ENCODE measurements at places on chromosomes 5 and 9.

- DNase-seq: no peak
Measured at GRCh38 chr5:119742311-119742710, 113.0 kb downstream of the FAM170A start.

- DNase-seq: no peak
Measured at GRCh38 chr9:99666571-99666970, 155.1 kb upstream of the NR4A3 start.

DNA sequence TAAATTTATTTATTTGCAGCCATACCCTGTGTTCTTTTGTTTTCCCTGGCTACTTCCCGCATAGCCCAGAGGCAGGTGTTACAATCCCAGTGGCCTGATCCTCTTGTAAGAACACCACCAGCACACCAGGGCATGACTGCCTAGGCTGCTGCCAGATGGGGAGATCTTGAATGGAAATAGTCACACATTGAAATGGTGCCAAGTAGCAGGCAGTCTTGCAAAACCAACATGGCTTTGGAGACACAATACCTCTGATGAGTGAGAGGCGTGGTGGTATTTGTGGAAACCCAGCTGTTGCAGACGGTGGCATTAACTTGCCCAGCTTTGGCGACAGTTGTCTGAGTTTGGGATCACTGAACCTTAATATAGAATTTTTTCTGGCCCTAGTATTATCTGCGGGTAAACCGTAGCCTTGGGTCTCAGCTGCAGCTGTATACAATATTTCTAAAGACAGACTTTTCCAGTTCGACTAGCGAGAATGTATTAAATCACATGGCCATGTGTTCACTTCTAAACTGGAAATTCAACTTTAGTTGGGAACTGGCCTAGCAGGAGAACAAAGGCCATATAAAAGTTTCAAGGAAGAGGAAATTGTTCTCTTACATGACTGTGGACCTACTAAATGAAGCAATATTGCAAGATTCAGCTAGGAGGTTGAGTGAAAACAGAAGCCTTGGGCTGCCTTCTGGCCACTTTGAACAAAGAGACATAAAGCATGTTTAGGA lies 277.0 kb downstream of the SMARCA2 start:
- DNase-seq: no peak

GRCh38 chr9:27353166-27353473 lies 56.2 kb upstream of the EQTN start:
- DNase-seq: no peak

- peak; percentile 72 for DNase-seq
Measured at GRCh38 chr9:134768709-134769351, 111.8 kb upstream of the FCN2 start.

GRCh38 chr5:125411071-125411743 lies 664.8 kb upstream of the ZNF608 start:
- no peak for DNase-seq

DNA sequence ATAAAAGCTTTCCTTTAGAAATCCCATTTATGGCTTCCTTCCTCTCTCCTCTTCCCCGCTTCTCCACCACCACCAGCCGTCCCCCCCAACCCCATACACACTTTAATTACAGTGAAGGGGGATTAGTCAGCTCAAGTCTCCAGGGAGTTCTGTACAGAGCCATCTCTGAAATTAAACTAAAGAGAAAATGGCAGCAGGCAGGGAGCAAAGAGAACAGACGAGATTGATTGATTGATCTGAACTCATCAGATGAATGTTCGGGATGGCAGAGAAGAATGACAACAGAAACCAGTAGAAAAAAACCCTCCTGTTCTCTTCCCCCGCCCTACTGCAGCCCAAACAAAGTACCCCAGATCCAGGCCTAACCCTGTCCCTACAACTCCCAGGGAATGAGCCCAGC lies 241.7 kb upstream of the PANK3 start:
- no peak for DNase-seq

GRCh38 chr5:142841511-142842265 lies 71.5 kb downstream of the ARHGAP26 start:
- DNase-seq: peak; percentile 86

DNA sequence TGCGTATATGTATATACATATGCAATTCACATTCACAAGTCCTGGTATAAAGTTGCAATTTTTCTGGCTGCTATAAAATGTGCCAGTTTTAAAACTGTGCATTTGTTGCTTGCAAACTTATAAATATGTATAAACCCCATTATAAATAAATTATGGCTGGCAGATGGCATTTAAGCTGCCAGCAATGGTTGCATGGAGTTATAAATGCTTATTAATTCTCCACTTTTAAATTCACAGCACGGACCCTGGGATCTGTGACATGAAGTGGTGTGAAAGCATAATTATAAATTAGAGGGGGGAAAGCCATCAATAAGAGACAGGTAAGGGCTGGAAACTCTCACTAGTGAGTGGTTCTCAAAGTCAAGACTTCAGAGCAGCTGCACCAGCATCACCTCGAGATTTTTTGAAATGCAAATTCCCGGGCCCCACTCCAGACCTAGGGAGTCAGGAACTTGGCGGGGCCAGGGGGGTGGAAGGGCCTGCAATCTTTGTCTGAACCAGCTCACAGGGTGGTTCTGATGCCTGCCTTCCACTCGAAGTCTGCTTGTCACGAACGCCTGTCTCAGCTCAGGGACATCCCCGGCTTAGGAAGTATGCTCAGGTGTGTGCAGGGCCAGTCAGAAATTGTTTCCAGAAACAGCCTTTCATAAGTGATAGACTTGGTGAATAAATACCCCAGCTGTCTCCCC lies 16.9 kb downstream of the S1PR3 start:
- DNase-seq: no peak

GRCh38 chr5:148932355-148932935 lies 106.0 kb downstream of the ADRB2 start:
- DNase-seq: no peak

GRCh38 chr5:53962306-53962705 lies 348.1 kb downstream of the ARL15 start:
- DNase-seq: no peak

GRCh38 chr5:112346411-112347044 lies 72.5 kb downstream of the EPB41L4A start:
- no peak for DNase-seq

DNA sequence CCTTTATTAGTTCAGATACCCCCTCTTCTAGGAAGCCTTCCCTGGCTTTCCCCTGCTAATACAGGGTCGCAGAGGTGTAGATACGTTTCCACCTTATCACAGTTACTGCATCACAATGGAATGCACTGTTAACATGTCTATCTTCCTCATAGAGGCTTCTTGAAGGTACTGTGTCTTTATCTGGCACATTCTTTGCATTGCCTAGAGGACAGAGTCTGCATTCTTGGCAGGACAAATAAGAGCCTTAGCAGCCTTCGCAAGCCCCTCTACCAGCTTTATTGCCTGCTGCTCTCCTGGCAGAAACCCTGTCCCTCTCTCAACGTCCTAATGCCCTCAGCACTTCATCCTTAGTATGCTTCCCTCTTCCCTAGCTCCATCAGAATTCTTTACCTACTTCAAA lies 31.6 kb downstream of the SLC1A3 start:
- no peak for DNase-seq

GRCh38 chr5:6188976-6189375 lies 189.4 kb downstream of the MED10 start:
- peak; percentile 49 for DNase-seq

GRCh38 chr5:122391621-122392020 lies 79.6 kb downstream of the SNCAIP start:
- no peak for DNase-seq

- no peak for DNase-seq
Measured at GRCh38 chr9:82581935-82582334, 481.0 kb downstream of the RASEF start.

- DNase-seq: no peak
Measured at GRCh38 chr9:136090768-136091581, 4.1 kb downstream of the NACC2 start.

DNA sequence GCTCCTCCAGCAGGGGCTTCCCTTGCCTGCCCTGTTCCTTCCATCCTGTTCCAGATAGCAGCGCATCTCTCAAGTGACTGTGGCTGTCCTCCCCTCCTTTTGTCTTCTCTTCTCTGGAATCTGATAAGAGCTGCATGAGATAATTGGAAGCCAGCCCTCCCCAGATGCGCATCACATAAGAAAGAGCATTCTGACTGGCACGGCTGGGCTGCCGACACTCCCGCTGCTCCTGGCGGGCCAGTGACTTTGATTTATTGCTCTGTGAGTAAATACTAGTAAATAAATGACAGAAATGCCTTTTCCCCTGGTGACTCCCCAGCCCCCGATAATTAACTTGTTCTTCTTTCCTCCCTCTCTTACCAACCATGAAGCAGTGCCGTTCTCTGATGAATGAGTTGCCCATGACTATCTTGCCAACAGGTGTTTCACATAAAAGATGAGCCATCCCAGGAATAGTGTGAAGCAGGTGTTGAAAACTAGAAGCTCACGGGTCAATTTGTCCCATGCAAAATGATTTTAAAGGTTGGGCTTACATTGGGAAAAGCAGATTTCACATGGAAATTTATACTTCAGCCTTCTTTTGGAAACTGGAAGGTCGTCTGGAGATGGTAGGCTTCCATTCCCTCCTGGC lies 212.3 kb downstream of the ERCC6L2 start:
- DNase-seq: no peak

DNA sequence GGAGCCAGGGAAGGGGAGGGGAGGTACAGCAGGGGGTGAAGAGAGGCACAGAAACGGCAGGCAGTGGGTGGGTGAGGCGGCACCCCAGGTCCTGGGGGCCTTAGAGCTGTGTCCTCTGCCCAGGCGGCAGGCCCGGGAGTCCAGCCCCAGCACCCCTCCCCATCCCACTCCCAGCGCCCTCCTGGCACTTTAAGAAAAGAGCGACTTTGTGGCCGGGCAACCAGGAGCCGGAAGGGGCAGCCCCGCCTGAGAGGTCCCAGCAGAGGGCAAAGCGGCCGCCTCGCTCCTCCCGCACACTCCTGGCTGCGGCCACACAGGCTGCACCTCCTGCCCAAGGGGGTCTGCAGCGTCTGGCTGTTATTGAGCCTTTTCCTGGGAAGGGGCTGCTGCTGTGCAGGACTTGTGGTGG lies 42.6 kb downstream of the NACC2 start:
- DNase-seq: no peak

DNA sequence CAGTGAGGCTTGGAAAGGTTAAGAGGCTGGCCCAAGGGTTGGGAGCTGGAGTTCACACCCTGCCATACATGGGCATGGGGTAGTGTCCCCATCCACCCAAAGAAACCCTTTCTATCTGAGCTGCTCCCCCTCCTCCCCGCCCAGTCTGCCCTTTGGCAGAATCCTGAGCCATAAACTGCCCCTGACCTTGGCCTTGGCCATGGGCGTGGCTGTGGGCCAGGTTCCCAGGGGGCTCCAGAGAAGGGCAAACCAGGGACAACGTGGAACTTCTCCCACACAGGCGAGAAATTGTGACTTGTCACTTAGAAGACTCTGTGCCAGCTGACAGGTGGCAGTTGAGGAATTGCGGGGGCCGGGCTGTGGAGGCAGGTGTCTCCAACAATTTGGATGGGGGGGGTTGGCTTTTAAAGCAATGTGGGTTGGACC lies 4.8 kb downstream of the FAM78A start:
- DNase-seq: no peak

GRCh38 chr5:150690760-150691159 lies 10.1 kb downstream of the RBM22 start:
- no peak for DNase-seq

- DNase-seq: no peak
Measured at GRCh38 chr9:6098431-6098830, 83.0 kb upstream of the RANBP6 start.

GRCh38 chr9:133161547-133161950 lies 2.2 kb downstream of the GBGT1 start:
- no peak for DNase-seq

- peak; percentile 72 for DNase-seq
Measured at GRCh38 chr5:172503925-172504700, 49.8 kb upstream of the SH3PXD2B start.

GRCh38 chr5:151406322-151406947 lies 41.0 kb upstream of the SLC36A1 start:
- no peak for DNase-seq

- no peak for DNase-seq
Measured at GRCh38 chr5:157271740-157272271, 5.9 kb downstream of the CYFIP2 start.

GRCh38 chr9:127873886-127874285 lies 3.6 kb downstream of the AK1 start:
- DNase-seq: peak; percentile 88

- no peak for DNase-seq
Measured at GRCh38 chr5:138258704-138259292, 15.6 kb downstream of the GFRA3 start.

DNA sequence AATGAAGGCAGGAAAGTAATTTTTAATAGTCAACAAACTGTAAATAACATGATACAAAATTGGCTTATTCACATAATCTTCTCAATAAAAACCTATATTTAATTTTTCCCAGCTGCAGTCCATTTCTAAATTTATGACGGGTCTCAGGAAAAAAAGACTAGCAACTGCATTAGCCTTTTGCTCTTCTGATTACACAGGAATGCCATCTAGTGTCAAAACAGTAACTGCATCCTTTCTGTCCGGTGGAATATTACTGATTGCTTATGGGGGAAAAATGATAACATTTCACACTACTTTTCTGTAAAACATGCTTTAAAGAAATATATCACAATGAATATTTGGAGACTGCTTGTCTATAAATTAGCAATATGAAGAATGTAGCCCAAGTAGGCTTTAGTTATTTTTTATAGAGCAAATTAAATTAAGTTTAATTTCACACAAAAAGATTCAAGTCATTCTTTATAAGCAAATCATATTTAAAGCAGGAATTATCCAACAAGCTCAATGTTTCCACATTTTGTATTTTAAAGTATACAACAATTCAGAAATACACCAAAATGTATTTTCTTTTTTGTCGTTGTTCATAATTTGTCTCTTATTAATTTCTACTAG lies 534.7 kb downstream of the CDH10 start:
- no peak for DNase-seq

DNA sequence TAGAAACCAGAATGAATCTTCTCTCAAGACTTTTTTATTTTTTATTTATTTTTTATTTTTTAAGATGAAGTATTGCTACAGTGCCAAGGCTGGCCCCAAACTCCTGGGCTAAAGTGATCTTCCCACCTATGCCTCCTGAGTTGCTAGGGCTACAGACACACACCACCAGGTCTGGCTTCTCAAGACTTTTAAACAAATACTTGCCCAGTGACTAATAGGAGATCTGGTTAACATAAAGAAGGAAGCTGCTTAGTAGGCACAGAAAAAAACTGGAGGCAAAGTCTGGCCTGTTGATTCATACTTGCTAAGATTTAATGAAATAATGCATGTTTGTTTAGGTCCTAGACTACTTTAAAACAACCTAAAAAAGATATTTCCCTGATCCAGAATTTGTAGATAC lies 43.8 kb downstream of the SLC38A9 start:
- no peak for DNase-seq

DNA sequence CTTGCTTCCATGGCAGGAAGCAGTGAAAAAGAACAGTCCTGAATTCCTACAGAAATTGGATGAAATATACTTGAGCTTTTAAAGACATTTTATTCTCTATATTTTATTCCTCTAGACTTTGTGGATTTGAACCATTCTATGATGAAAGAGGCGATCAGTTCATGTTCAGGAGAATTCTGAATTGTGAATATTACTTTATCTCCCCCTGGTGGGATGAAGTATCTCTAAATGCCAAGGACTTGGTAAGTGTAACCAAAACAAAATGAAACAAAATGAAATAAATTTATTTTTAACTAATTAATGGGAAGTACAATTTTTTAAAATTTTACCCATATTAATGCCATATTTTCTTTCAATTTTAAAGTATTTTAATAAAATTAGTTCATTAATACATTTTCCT lies 34.1 kb downstream of the STARD4 start:
- DNase-seq: no peak

Data from right atrium auricular region (tissue), 2 donors.